ENCODE measurements at places on chromosomes 5 and 9. TPM values are rescaled to one million over a fixed set of nuclear protein-coding genes. Genes with fewer than 3 reads are reported as not detected.

DNA sequence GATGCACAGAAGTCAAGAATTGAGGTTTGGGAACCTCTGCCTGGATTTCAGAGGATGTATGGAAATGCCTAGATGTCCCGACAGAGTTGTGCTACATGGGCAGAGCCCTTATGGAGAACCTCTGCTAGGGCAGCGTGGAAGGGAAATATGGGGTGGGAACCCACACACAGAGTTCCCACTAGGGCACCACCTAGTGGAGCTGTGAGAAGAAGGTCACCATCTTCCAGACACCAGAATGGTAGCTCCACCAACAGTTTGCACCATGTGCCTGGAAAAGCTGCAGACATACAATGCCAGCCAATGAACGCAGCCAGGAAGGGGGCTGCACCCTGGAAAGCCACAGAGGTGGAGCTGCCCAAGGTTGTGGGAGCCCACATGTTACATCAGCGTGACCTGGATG, 104.5 kb downstream of the STK32A start:
- no peak for DNase-seq

DNA sequence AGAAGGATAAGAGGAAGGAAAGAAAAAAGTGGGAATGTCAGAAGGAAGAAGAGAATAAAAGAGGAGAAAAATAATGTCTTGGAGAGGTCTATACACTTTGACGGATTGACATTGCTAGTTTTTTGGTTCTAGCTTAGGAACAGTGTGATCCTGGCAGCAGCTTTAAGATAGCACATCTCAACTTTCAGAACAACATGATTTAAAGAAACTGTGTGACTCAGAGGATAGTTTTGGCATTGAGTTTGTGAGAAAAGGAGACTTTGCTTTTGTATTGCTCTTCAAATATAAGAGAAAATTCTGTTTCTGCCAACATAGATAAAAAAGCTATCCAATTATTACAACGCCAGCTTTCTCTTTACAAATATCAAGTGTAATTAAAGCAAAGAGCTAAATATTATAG, 260.7 kb upstream of the ARRDC3 start:
- DNase-seq: peak; percentile 16

- no peak for DNase-seq
Measured at GRCh38 chr5:78602400-78602799, 46.2 kb downstream of the LHFPL2 start.

DNA sequence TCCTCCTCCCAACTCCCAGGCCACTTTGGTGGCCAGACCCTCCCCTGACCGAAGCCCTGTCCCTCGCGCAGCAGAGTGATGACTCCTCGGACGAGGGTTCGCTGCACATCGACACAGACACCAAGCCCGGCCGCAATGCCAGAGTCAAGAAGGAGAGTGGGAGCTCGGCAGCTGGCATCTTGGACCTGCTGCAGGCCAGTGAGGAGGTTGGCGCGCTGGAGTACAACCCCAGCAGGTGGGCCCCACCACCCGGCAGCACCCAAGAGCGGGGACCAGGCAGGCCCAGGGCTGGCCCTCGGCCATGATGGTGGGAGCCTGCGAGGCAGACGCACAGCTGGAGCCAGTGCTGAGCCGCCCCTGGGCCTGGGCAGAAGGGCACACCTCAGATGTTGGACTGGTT, 90.6 kb downstream of the PHF2 start:
- DNase-seq: no peak

- no peak for DNase-seq
Measured at GRCh38 chr9:121201045-121201737, 478 bp downstream of the RAB14 start.

DNA sequence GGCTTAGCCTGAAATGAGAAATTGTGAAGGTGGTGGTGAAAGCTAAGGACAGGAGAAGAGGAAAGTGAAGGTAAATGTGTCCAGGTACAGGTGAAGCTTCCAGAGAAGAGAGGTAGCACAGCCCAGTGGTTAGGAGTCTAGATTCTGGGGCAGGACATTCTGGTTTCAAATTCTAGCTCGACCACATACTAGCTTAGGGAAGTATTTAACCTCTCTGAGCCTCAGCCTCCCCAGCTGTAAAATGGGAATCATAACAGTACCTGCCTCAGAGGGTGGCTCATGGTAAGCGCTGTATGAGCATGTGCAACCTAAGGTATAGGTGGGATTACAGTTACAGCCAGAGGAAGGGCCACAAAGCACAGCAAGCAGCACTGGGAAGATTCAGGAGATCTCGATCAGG, 55.2 kb downstream of the PCDH1 start:
- no peak for DNase-seq

- no peak for DNase-seq
Measured at GRCh38 chr5:161481922-161482321, 64.6 kb downstream of the GABRB2 start.

DNA sequence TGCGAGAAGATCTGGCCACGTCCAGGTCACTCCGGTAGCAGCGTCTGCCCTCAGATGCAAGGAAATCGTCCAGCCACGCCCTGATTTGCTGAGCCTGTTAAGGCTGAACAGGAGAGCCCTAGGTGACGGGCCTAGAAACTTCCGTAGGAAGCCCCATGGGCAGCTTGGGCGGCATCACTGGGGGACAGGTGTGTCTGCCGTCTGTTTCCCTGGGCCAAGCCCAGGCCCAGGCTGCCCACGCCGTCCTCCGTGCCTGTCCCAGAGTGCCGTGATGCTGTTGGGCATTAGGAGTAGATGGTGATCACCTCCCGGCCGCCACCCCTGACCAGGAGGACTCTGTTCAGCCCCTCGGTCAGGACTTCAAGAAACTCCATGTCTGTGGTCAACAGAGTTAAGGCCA, 43.5 kb downstream of the NKD2 start:
- DNase-seq: no peak

GRCh38 chr5:9419794-9420193, 126.1 kb downstream of the SEMA5A start:
- no peak for DNase-seq

DNA sequence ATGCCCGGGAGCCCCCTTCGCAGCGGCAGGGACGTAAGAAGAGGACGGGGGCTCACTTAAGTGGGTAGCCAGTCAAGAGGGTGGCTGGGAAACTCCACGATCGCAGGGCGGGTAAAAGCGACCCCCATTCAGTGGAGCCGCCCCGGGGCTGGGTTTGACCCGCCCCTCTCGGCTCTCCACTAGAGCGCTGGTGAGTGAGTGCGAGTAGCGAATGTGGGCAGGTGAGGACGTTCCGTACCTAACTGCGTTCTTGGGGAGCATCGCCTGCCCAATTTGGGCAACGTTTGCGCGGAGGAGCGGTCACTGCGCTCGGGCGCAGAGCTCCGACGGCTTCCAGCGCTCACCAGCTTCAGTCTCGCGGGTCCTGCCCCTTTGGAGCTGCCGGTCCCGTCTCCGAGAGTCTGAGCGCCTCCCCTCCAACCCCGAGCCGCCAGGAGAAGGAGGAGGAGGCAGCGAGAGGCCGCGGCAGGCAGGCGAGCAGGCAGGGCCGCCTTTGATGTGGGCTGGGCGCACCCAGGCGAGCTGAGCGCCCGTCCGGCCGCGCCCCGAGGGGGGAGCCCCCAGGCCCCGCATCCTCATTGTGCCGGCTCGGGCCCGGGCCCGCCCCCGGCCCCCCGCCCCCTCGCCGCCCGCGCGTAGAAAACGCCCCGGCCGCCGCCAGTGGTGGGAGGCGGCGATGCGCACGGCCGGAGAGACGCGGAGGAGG, at the start of gene FGF18:
Gene FGF18, plus strand, starts transcription at position 666 of the 706 bp plus-strand sequence. CDS start 553 bp downstream, outside the sequence.
- DNase-seq: peak; percentile 51

DNA sequence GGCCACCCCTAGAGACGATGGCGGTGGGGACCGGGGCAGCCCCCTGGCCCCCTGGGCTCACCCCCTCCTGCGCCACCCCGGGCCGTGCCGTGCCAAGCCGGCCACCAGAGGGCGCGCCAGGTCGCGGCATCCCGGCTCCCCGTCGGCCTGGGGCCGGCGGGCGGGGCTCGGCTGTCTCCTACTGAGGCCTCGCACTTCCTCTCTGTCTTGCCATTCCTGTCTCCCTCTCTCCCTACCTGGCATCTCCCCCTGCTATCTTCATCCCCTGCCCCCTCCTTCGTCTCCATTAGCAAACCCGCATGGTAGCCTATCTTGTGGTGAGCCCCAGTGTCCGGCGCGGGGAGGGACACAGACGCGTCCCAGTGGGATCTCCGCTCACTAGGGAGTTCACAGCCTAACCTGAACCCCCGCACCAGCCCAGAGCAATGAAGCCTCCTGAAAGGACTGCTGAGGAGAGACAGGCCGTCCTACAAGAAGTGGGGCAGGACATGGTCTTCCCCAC, 29.8 kb upstream of the FABP6 start:
- peak; percentile 23 for DNase-seq

GRCh38 chr5:24491490-24491889, 153.3 kb downstream of the CDH10 start:
- no peak for DNase-seq

DNA sequence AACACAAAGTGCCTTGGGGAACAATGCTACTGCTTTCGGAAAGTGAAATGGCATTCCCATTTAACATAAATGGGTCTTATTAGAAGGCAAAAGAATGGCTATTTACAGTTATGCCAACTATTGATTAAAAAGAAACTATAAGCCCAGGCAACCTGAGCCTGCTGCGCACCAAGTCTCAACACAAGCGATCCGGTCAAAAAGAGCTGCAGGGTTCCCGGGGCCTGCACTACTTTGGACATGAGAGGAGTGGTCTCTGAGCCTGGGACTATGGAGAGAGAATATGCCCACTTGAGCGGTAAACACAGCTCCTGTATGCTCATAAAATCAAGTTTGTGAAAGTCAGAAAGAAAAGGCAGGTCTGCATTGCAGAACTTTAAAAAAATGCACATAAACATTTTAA, 660.7 kb downstream of the EFNA5 start:
- no peak for DNase-seq

GRCh38 chr5:169805527-169805934, 168.5 kb downstream of the DOCK2 start:
- DNase-seq: peak; percentile 61

- no peak for DNase-seq
Measured at GRCh38 chr9:136703276-136703860, 9.0 kb upstream of the DIPK1B start.

- no peak for DNase-seq
Measured at GRCh38 chr5:107593009-107593408, 77.7 kb downstream of the EFNA5 start.

- peak; percentile 82 for DNase-seq
Measured at GRCh38 chr9:127930231-127931091, at the start of gene PIP5KL1. Gene PIP5KL1, minus strand, starts transcription at chr9:127930777. Its CDS starts 25 bp downstream, at chr9:127930752.

- no peak for DNase-seq
Measured at GRCh38 chr5:143877196-143877595, 65.2 kb downstream of the HMHB1 start.

DNA sequence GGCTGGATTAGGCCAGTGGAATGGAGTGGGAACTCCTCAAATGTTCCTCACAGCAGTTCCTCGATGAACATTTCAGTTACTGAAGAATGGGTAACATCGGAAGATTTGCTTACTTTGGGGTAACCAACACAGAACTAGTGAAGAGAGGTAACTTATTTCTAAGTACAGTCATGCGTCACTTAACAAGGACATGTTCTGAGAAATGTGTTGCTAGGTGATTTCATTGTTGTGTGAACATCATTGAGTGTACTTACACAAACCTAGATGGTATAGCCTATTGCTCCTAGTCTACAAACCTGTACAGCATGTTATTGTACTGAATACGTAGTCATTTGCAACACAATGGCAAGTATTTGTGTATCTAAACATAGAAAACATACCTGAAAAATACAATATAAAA, 228.3 kb downstream of the MAST4 start:
- DNase-seq: no peak

GRCh38 chr9:73595036-73595545, 443.4 kb downstream of the ANXA1 start:
- no peak for DNase-seq

DNA sequence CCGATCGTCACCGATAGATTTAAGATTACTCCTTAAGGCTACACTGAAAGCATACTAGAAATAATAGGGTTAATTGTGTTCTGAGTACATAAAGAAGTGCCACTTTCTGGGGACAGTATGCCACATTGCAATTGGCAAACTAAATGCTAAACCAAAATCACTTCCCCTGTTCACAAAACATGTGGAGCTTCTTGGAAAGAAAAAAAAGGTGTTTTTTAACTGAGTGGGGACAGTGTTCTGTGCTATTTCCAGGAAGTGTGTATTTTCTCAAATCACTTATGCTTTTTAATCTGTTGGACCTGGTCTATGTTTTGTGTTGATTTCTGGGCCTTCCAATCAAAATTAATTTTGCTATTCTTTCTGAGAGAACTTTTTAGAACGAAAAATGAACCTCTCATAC, 149.3 kb upstream of the MPDZ start:
- DNase-seq: no peak

- DNase-seq: no peak
Measured at GRCh38 chr5:645421-645820, 33.3 kb downstream of the CEP72 start.

- no peak for DNase-seq
Measured at GRCh38 chr5:151904909-151905308, 19.7 kb downstream of the GLRA1 start.

DNA sequence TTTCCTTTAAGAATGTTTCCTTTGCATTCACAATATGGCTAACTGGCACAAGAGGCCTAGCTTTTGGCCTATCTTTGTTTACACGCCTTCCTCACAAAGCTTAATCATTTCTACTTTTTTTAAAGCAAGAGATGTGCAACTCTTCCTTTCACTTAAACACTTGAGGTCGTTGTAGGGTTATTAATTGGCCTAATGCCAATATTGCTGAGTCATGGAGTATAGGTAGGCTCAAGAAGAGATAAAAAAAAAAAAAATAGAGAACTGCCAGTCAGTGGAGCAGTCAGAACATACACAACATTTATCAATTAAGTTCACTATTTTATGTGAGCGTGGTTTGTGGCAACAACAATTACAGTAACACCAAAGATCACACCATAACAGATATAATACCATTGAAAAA, 5.9 kb downstream of the FKBP15 start:
- DNase-seq: peak; percentile 46

DNA sequence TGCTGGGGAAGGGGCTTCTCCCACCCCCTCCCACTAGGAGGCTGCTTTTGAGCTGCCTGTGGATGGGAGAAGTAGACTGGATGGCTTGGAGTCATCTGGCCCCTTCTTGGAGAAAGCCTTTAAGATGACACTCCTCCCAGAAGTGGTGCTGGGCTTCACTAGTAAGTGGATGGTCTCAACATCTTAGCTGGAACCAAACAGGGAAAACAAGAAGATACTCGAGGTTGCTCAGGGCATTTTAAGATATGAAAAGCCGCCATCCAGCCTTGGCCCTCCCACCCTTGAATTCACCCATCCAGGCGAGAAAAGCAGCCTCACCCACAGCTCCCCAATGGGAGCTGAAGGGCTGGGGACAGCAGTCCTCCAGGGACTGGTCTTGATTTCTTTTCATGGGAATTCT, 7.8 kb upstream of the SMIM32 start:
- no peak for DNase-seq

Gene CTXN3
- not detected for polyA plus RNA-seq

Gene PCDHAC1
- polyA plus RNA-seq: not detected

Gene GNE
- polyA plus RNA-seq: 9.8 TPM

Gene INSL6
- not detected for polyA plus RNA-seq

Gene FAM169A
- not detected for polyA plus RNA-seq

Gene BARX1
- polyA plus RNA-seq: not detected

Gene SMIM3
- polyA plus RNA-seq: 53.4 TPM

Gene ANXA6
- 355 TPM for polyA plus RNA-seq

Gene GCNT1
- polyA plus RNA-seq: 9.3 TPM

Gene WDR31
- 0.19 TPM for polyA plus RNA-seq

Gene GPX8
- 131 TPM for polyA plus RNA-seq

Data from IMR-90 (cell line).